MM.1S (cell line): ENCODE measurements at places on chromosomes 4 and X.

DNA sequence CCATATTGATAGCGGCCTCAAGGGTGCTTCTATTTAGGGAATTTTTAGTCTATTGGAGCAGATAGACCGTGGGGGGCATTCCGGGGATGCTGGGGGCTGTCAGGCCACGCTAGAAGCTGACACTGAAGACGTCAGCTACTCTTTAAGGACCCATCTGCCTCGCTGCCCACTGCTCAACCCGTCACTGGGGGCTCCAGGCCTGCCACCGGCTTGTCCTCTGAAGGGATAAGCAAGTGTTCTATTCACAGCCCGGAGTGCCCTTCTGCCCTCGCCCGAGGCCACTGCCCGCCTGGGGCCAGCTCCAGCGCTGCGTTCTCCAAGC lies 679 bp upstream of the MSL3 start:
- no peaks in the 10 kb centered on the region for H3K27me3 ChIP-seq
- no peaks in the 10 kb centered on the region for H3K36me3 ChIP-seq
- peak overlapping the region; percentile 62 for H3K4me3 ChIP-seq
- H3K27ac ChIP-seq = peak overlapping the region; percentile 18; the same call in 1 of the 2 replicates

DNA sequence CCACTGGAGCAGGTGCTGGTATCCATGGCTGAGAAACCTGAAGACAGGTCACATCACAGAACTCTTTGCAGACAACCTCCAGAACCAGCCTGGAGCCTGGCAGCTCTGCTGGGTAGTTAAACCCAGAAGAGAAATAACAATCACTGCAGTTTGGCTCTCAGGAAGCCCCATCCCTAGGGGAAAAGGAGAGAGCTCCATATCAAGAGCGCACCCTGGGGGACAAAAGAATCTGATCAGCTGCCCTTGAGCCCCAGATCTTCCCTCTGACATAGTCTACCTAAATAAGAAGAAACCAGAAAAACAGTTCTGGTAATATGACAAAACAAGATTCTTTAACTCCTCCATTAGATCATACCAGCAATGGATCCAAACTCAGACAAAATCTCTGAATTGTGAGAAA lies 823.2 kb upstream of the FRG1 start:
- no peak overlapping the region for H3K4me3 ChIP-seq
- no peaks in the 10 kb centered on the region for H3K27me3 ChIP-seq
- no peaks in the 10 kb centered on the region for H3K36me3 ChIP-seq
- H3K4me1 ChIP-seq = no peaks in the 10 kb centered on the region
- no peak overlapping the region for H3K27ac ChIP-seq

- no peak overlapping the region for H3K27ac ChIP-seq
- peak overlapping the region; percentile 69 for H3K4me3 ChIP-seq
- 0 out of 2 replicates have a peak, but pooled peaks cover 7% of the 10 kb centered on the region for H3K4me1 ChIP-seq
These were observed 840 bp downstream of the ZNF711 start for GRCh38 chrX:85244450-85245211.

GRCh38 chr4:56768763-56769162 lies 52.7 kb downstream of the SPINK2 start:
- DNase-seq = no peak
- peaks cover 8% of the 10 kb centered on the region for H3K4me1 ChIP-seq
- H3K4me3 ChIP-seq = no peak overlapping the region
- no peaks in the 10 kb centered on the region for H3K27me3 ChIP-seq
- H3K27ac ChIP-seq = no peak overlapping the region
- H3K36me3 ChIP-seq = no peaks in the 10 kb centered on the region

DNA sequence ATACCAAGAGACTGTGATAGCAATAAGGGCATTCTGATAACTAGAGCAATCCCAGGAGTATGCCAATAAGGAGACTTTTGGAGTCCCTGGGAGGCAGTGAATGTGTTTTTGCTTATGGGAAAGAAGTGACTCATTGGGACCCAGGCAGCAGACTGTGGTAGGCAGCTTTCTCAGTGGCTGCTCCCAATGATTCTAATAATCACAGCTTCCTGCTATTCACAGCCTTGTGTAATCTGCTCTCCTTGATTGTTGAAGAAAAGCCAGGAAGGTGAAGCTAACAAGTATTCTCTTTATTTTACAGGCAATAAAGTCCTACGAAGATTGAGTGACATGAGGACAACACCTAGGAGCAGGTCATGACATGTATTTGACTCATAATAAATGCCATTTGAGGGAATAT lies 70.3 kb upstream of the DDX60 start:
- H3K4me3 ChIP-seq = no peak overlapping the region
- no peaks in the 10 kb centered on the region for H3K36me3 ChIP-seq
- DNase-seq = no peak
- no peaks in the 10 kb centered on the region for H3K4me1 ChIP-seq
- no peaks in the 10 kb centered on the region for H3K27me3 ChIP-seq

DNA sequence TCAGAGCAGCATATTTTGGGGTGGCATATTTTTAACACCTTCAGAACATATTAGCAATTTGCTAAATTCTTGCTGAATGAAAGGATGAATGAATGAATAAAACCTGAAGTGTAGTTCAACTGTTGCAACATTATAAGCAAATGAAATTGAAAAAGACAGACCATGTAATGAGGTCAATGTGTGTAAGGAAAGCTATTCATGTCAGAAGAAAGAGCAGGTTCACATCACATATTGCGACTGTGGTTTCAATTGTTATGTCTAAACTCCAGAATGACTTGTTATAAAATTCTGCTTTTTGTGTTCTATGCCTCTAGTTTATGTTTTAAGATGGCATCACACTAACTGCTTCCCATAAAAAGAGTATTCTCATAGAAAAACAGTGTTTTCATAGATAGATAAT lies 32.9 kb upstream of the DSPP start:
- no peak overlapping the region for H3K4me3 ChIP-seq
- H3K36me3 ChIP-seq = no peaks in the 10 kb centered on the region
- DNase-seq = no peak
- no peaks in the 10 kb centered on the region for H3K27me3 ChIP-seq
- no peak overlapping the region for H3K27ac ChIP-seq
- no peaks in the 10 kb centered on the region for H3K4me1 ChIP-seq

GRCh38 chrX:100680756-100681155 lies 36.8 kb downstream of the SRPX2 start:
- H3K4me3 ChIP-seq = no peak overlapping the region
- no peaks in the 10 kb centered on the region for H3K36me3 ChIP-seq
- H3K4me1 ChIP-seq = no peaks in the 10 kb centered on the region
- DNase-seq = no peak
- H3K27me3 ChIP-seq = no peaks in the 10 kb centered on the region
- H3K27ac ChIP-seq = no peak overlapping the region

DNA sequence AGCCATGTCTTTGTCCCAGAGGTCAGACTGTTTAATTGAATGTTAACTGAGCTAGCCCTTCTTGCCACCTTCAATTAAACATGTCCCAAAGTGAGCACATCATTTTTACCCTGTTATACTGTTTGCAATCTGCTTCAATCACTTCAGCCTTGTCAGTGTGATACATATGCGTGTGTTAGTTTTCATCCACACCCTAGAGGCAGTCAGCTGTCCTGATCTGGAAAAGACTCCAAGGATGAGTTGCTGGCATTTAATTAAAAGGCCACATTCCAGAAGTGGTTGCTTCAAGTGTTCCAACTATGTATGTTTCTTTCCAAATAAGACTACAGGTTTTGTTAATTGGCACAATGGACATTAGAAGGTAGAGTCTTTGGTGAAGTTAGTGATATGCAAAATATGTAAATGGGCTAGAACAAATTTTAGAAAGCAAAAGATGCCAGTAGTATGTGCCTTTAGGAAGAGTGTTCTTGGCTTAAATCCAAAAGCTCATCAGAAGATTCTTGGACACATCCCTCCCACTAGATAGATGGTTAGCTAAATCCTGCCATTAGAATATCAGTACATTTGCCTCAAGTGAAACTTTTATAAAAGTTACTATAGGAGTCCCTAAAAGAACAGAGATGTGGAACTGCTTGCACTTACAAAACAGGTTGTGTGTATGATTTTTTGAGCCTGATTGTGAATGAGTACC lies 79.5 kb upstream of the SLIT2 start:
- no peak overlapping the region for H3K27ac ChIP-seq
- no peak overlapping the region for H3K4me3 ChIP-seq
- H3K36me3 ChIP-seq = no peaks in the 10 kb centered on the region
- no peak for DNase-seq
- H3K4me1 ChIP-seq = no peaks in the 10 kb centered on the region

DNA sequence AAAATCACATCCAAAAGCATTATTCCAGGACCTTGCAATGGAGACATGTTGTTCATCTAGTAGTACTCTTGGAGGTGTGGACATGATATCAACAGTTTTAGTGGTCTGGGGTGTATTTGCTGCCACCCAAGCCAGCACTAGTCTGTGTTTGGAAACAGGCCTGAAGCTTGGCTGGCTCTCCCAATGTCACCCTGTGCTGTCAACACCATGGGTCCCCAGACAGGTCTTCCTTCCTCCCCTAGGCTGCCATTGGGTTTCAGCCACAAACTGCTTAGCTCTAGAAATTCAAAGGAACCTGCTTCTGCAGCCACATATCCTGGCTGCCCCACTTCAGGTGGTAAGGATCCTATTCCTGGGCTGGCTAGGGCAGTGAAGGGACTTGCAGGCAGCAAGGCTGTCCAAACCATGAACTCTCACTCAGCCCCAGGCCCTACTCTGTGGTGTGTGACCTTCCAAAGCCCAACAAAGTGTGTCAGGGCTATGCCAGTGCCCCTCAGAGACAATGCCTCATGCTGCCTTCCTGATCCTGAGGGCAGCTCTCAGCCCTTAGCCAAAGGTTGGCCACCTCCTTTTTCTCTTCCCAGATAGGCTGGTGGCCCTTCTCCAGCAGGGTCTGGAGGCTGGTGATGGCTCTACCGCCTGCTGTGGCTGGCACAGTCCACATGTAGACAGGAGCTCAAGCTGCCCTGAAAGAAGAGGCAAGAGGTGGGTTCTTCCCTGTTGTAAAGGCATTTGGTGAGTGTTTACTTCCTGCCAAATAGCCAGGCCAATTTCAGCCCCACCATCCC lies 18.3 kb downstream of the AMER1 start:
- no peak overlapping the region for H3K27ac ChIP-seq
- H3K27me3 ChIP-seq = no peaks in the 10 kb centered on the region
- no peak overlapping the region for H3K4me3 ChIP-seq
- no peak for DNase-seq
- no peaks in the 10 kb centered on the region for H3K4me1 ChIP-seq

GRCh38 chr4:156598138-156598681 lies 373.4 kb downstream of the PDGFC start:
- no peak overlapping the region for H3K4me3 ChIP-seq
- no peak overlapping the region for H3K27ac ChIP-seq
- no peaks in the 10 kb centered on the region for H3K36me3 ChIP-seq

DNA sequence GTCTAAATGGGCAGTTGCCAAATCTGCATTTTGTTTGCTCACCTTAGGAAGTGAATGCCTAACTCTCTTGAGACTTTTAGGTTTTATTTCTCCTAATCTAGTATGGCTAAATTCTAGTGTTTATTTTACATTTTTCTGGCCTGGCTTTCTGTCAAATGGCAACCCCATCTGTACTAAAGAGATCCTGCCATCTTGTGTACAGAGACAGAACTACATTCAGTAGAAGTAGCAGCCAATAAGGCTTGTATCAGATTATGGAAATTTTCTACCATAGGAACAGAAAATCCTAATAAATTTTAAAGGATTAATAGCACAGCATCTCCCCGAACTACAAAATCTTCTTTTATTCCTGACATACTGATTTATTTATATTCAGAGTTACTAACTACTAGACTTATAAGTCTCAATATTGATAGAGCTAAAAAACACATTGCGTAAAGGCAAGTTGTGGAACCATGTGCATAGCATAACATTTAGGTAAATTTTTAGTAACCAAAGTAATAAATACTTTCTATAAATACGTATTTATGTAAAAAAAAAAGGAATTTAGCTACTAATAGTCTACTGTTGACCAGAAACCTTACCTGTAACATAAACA lies 45.5 kb downstream of the TMEM144 start:
- H3K4me3 ChIP-seq = no peak overlapping the region
- no peaks in the 10 kb centered on the region for H3K36me3 ChIP-seq
- peaks cover 12% of the 10 kb centered on the region; the same call in 1 of the 2 replicates for H3K4me1 ChIP-seq
- no peak overlapping the region for H3K27ac ChIP-seq
- peak; percentile 40 for DNase-seq

- no peak for DNase-seq
- no peaks in the 10 kb centered on the region for H3K4me1 ChIP-seq
- H3K36me3 ChIP-seq = no peaks in the 10 kb centered on the region
- no peaks in the 10 kb centered on the region for H3K27me3 ChIP-seq
- no peak overlapping the region for H3K27ac ChIP-seq
These were observed 1.3 kb downstream of the NKRF start for GRCh38 chrX:119604766-119605463.

- no peaks in the 10 kb centered on the region for H3K27me3 ChIP-seq
- no peak overlapping the region for H3K27ac ChIP-seq
- H3K4me3 ChIP-seq = no peak overlapping the region
- H3K36me3 ChIP-seq = no peaks in the 10 kb centered on the region
- DNase-seq = peak; percentile 6
- H3K4me1 ChIP-seq = no peaks in the 10 kb centered on the region
These were observed 31.1 kb downstream of the BMP15 start for GRCh38 chrX:50941638-50942037.

- no peaks in the 10 kb centered on the region for H3K27me3 ChIP-seq
- no peak overlapping the region for H3K27ac ChIP-seq
- no peaks in the 10 kb centered on the region for H3K4me1 ChIP-seq
These were observed 51.8 kb upstream of the DUX4 start for GRCh38 chr4:190121759-190122158.

DNA sequence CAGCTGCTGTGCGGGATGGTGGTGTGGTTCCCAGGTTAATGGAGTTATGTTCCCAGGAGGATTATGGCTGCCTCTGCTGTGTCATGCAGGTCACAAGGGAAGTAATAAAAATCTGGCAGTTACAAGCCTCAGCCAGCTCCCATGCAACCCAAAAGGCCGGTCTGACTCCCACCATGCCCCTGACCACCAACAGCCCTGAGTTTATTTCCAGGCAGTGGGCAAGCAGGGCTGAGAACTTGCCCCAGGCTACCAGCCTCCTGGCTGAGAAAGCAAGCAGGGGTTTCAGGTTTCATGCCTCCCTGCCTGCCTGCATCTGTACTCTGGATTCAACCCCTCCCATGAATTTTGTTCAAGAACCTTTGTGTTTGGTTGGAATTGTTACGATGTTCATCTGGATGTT lies 732.7 kb upstream of the POU3F4 start:
- no peaks in the 10 kb centered on the region for H3K4me1 ChIP-seq
- H3K27ac ChIP-seq = no peak overlapping the region
- no peak for DNase-seq

DNA sequence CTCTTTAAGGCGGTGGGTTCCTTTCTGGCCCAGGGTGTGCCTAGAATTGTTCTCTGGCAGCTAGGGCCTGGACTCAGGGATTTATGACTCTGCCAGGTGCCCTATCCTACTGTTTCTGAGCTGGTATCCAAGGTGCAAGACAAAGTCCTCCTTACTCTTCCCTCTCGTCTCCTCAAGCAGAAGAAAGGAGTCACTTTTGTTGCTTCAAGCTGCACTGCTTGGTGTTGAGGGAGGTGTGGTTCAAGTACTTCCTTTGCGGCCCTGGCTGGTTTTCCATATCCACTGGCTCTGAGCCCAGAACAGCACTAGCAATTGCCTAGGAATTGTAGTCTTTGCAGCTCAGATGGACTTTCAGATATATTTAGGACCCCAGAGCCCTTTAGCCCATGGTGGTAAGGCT lies 39.3 kb downstream of the RTL3 start:
- H3K4me3 ChIP-seq = no peak overlapping the region
- no peak overlapping the region for H3K27ac ChIP-seq
- no peaks in the 10 kb centered on the region for H3K4me1 ChIP-seq
- DNase-seq = no peak

GRCh38 chr4:100391086-100391485 lies 126.7 kb downstream of the EMCN start:
- H3K36me3 ChIP-seq = no peaks in the 10 kb centered on the region
- H3K27ac ChIP-seq = no peak overlapping the region
- H3K27me3 ChIP-seq = no peaks in the 10 kb centered on the region
- no peak for DNase-seq

GRCh38 chr4:53935780-53936179 lies 128.6 kb downstream of the CHIC2 start:
- no peak overlapping the region for H3K27ac ChIP-seq
- no peak for DNase-seq
- no peaks in the 10 kb centered on the region for H3K36me3 ChIP-seq
- H3K4me3 ChIP-seq = no peak overlapping the region
- no peaks in the 10 kb centered on the region for H3K27me3 ChIP-seq
